ENCODE measurements at places on chromosomes 7 and 10.

GRCh38 chr10:93541402-93542357 is 24.8 kb upstream of the FFAR4 start:
- no peak for DNase-seq

DNA sequence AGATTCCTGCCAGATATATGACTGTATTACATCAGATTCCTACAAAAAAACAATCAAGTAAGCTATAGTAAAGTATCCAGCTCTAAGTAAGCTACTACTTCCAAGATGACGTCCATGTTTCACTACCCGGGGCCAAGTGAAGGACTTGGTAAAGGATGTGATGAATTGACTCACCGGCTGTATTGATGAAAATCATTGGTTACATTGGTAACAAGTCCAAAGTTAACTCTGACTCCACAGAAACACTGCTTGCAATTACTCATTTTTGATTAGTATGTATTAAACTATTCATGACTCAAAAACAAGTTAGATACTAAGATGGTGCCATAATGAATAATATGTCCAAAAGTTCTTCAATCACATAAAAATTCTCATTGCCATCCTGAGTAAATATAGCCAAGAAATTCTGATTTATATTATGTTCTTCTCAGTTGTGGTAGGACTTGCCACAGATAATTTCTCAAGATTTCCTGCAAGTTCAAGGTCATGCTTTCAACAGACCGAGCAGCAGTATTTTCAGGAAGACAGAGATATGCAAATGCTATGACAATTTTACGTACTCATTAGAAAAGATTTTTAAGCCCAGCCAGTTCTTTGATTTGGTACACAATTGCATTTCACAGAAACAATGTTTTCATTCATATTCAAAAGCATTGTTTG is 12.6 kb upstream of the DNAJC1 start:
- DNase-seq = no peak

DNA sequence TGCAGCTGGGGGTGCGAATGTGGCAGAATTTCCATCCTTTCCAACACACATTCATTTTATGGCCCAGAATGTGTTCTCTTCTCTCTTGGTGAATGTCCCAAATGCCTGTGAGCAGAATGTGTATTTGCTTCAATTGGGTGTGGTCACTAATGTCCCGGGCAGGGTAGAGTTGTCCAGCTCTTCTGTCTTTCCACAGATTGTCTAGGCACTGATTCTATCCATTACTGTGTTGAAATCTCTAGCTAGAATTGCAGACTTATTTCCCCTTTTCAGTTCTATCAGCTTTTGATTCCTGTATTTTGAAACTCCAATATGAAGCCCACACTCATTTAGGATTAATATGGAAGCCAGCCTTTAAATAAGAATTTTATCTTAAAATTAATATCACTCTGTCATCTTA is 14.0 kb upstream of the AKR1E2 start:
- no peak for DNase-seq

DNA sequence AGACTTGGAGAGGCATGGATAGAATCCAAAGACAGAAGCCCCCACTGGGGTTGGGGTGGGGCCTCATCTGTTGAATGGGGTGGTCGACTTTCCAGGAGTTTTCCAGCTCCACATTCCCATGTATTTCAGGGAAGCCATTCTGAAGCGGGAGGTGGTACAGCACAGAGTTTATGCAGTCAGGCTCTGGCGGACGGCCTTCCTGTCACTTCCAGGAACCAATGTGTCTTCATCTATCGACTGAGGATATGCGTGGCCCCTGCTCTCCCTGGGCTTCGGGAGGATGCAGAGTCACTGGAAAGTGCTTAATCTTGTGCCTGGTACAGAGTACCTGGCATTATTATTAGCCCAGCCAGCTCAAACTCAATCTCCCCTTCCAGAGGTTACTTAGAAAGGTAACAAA is 26.3 kb downstream of the DOCK1 start:
- no peak for DNase-seq

DNA sequence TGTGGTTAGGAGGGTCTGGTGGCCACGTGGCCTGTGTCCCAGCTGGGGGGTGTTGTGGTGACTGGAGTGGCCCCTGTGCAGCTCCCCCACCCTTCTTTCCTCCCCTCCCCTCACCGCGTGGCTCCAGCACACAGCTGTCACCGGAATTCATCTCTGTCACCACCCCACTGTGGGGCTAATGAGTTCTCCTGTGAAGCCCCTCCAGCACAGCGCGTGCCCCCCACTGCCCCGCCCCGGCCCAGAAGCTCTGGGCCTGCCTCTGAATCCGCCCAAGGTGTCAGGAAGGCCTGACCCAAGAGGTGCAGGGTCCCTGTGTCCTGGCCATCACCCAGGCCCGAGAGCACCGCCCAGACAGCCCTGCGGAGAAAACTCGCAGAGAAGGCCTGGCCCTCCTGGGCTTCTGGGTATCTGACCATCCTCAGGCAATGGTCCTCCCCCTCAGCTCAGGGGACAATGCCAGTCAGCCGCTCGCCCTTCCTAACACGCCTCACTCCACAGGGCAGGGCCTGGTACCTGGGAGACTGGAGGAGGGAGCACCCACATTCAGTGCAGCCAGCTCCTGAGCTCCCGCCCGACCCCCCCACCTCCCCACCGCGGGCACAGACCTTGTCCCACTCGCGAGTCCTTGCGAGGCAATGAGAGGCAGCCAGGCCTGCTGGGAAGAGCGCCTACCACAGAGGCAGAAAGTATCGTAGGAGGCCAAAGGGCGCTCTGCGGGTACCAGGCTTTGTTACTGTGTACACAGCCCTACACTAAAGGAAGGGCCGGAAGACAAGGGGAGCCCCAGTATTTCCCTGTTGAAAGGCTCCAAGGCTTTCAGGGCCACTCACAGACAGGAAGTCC is 38.2 kb downstream of the GBX1 start:
- DNase-seq = no peak

- DNase-seq = no peak
Observed at GRCh38 chr10:77207828-77208185, 429.8 kb downstream of the KCNMA1 start.

GRCh38 chr10:76555067-76555670 is 1082.4 kb downstream of the KCNMA1 start:
- no peak for DNase-seq

GRCh38 chr10:130998642-130999041 is 312.9 kb downstream of the TCERG1L start:
- DNase-seq = no peak

- no peak for DNase-seq
Observed at GRCh38 chr10:74642901-74643595, 183.4 kb upstream of the KAT6B start.

DNA sequence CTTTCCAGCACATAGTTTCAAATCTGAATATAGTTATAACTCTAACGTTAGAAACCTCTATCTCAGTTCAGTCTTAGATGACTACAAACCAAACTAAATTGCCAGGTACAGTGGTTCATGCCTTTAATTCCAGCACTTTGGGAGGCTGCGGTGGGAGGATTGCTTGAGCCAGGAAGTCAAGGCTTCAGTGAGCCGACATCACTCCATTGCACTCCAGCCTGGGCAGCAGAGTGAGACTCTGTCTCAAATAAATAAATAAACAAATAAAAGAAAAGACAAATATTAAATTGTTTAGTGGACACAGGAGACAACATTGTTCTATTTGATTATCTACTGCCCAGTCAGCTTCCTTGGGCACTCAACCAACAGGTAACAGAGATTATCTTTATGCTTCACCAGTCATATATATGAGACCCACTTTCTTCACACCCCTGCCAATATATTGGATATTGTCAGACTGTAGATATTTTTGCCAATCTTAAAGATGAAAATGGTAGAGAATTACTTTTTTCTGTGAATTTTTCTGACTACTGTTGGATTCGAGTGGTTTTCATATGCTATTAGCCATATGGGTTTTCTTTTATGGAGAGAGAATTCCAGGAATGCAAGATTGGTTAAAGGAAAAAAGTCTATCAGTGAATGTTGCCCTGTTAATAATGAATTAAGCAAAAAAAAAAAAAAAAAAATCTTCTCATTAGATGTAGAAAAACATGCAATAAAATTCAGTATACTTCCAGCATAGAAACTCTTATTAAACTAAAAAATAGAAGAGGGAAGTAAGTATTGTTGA is 16.0 kb downstream of the HDAC9 start:
- no peak for DNase-seq

DNA sequence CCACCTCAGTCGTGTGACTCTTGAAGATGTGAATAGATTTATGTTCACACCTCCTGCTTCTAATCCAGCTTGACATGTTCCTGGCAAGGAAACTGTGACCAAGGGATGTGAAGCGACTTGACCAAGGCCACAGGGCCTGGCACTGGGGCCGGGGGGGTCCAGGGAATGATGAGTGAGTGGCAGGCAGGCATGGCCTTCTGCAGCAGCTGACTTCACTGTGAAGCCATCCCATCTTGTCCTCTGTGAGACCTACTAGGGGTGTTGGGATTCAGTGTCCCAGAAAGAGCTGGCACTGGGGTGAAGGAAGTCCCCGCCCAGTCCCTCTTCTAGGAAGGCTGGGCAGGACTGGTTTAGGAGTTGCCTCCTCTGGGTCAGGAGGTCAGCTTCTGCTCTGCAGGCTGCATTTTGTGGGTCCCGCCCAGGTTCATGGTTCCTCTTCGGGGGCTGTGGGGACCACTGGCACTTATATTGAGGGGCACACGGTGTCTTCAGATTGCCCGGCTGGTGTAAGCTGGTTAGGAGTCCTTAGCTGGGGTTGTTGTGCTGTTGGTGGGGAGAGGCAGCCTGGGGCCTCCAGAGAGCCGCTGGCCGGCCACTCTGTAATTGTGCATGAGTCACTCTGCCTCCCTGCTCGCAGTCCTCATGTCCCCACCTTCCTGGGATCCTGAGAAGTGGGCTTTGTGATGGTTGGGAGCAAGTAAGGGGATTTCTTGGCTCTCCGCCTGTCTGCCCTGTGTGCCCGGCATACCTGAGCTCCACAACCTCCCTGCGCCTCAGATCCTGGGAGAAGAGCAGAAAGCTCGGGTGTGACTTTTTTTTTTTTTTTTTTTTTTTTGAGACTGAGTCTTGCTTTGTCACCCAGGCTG is 11.0 kb downstream of the ZMIZ1 start:
- DNase-seq = no peak

DNA sequence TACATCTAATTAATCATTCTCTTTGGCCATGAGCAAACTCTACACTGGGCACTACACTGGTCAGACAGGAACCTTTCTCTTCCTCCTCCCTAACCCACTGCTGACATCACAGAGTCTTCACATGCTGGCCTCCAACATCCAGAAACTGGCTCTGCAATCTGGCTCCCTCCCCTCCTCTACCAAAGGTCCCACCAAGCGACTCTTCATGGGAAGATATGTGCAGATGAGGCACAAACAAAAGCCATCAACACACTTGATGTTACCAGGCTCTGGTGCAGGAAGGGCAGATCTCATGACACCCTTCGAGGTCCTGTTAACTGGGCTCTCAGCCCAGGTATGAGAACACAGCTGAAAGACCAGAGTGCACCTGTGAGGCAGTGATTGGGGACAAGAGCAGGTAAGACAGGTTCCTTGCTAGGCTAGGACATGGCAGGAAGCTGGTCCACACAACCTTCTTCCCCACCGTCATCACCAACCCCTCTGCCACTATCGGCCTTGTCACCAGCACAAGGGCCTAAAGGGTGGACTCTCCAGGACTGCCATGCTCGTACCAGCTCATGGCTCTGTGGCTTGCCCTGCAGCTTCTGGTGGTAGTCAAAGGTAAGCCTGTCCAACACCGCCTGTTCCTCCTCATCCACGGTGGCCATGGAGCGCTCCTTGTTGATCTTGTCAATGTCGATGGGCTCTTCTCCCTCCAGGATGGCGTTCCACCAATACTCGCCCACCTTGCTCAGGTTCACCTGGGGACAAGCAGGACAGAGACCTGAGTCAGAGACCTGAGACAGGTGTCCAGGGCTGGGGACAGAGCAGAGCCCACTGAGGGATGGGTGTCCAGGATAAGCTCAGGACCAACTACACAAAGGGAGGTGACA is 66.6 kb upstream of the CAMK2B start:
- no peak for DNase-seq

GRCh38 chr7:108402865-108403264 is 53.4 kb downstream of the NRCAM start:
- DNase-seq = no peak

- DNase-seq = no peak
Observed at GRCh38 chr10:64537928-64538327, 1016.7 kb downstream of the REEP3 start.

DNA sequence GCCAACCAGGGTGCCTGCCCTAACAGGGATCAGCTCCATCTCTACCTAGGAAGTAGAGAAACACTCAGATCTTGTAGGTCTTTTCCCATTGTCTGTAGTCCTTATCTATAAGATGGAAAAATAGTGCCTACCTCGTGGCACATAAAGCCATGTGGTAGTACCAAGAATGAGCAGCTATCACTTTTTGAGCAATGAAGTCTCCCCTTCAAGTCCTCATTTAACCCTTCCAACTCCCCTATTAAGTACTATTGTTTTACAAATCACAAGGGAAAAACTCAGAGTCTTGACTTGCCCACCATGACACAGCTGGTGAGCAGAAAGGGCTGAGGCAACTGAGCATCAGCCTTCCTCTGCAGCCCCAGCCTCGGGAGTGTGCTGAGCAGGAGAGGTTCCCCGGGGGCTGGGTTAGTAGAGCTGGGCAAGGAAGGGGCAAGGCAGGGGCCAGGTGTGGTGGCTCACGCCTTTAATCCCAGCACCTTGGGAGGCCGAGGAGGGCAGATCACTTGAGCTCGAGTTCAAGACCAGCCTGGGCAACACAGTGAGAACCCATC is 3.3 kb downstream of the FRAT2 start:
- no peak for DNase-seq

DNA sequence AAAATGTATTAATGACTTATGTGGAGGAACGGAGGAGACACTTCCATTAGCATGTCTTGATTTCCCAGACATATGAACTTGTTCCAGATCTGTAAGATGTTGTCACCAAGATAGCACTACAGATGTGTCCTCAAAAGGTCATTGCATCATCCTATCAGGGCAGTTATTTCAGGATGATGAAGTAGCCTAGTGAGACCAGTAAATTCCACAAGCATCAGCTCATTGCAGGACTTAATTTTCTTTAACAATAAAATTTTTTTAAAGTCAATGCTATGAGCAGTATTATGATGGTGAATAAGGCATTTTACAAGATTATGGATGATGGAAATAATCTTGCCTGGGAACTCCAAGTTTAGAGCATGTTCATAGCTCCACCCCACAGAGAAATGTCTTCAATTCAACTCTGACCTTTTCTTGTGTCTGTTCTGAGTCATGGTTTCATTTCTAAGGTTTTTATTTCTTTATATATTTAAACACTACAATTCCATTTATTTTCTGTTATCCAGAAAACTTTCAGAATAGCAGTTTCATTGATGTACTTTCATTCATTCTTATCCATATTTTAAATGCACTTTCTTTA is 1203.3 kb upstream of the CELF2 start:
- peak; percentile 35 for DNase-seq

DNA sequence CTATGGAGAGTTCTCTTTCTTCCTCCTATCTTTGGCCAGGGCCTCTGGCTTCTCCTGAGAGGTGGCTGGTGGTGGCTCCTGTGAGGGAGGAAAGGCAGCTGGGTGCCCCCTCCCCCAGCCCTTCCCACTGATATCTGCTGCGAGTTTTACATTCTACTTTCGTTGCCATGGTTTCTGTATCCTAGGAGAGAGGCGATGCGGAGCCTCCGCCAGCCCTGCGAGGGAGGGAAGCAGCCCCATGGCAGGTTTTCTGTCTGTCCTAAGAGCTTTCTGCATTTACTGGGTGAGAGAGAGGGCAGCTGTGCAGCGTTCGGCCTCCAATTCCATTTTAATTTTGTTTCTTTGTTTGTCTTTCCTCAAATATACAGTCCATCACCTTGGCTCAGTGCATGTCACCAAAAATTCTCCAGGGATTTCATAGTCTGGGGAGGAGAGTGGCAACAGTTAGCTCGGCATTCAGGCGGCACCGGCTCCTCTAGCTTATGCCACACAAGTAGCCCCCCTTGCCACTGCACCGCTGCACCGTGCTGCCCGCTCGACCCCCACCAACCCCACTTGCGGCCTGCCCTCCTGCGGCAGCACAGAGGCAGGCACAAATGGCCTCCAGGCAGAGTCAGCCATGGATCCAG is 20.4 kb downstream of the DNAJB12 start:
- no peak for DNase-seq
